NCI-H1930 (cell line): ENCODE measurements at places on chromosomes 6 and 20.

DNA sequence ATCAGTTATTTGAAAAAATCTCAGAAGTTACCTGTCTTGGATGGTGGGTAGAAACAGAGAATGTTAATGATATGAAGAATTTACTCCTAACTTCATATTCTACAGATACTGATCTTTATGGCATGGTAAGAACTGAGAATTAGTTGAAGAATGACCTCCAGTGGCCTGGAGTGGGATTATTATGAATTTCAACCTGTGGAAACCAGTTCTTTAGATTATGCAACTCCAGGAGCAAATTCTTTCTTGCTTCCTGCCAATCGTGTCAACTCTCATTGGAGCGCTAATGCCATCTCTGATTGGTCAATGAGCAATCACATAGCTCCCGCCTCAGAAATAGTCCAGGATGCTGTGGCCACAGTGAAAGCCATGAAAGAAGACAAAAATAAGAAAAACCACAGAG lies 40.6 kb downstream of the LYRM2 start:
- no peak for DNase-seq

- DNase-seq, result no peak
Measured at GRCh38 chr6:26342106-26343004, 22.6 kb upstream of the BTN3A2 start.

GRCh38 chr6:14121936-14122344 lies 4.4 kb downstream of the CD83 start:
- no peak for DNase-seq

GRCh38 chr6:87875781-87876180 lies 171.9 kb upstream of the SPACA1 start:
- DNase-seq, result no peak

- DNase-seq, result no peak
Measured at GRCh38 chr20:48844996-48845395, 17.2 kb upstream of the PREX1 start.
